ENCODE measurements at places on chromosomes 3 and 15.

DNA sequence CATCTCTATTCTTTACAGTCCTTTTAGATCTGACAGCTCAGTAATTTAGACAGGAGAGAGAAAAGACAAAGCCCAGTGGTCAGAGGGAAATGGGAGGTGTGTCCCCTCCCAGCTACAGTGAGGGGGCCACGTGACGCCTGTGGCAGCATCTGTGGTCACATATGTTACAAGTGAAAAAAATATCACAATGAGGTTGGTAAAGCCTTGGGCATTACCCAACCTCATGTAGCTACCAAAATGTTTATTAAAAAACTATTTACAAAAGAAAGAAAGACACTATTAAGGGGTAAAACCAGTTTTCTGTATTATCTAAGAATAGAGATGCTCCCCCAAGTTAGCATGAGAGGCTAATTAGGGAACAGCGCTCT, 42.9 kb upstream of the PLCL2 start:
- peak; percentile 80 for DNase-seq

- DNase-seq, result peak; percentile 55
These were observed 88.1 kb upstream of the THRB start for GRCh38 chr3:24582431-24583403.

GRCh38 chr3:17742102-17742879, at the start of gene TBC1D5:
Gene TBC1D5, minus strand, starts transcription at chr3:17742631. Its CDS starts 234,061 bp downstream, at chr3:17508570.
- DNase-seq, result peak; percentile 98

DNA sequence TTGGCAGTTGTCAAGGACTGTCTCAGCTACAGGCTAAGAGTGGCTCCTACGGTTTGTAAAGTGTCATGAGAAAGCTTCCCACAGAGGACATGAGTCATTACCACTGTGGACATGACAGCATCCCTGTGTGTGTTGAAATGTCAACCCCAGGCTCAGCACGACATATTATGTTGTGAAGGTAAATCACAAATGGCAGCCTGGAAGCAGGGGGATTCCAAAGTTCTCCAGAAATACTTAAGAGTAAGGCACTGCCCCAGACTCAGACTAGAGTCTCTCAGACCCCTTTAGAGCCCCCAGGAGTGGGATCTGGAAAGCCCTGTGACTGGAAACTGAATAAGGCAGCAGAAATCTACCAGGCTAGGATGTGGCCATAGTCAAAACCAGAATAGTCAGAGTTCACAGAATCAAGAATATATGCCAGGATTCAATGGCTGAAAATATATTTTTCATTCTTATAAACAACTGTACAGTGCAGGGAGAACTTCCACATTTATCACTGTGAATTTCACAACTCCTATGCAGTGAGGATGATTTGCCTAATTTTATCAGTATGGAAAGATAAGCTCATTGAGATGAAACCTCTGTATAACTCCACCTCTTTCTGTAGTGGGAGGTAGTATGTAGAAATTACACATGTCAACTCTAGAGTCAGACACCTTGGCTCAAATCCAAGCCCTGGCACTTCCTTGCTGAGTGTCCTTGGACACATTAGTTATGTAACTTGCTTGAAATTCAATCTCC, 237.1 kb upstream of the CFAP20DC start:
- peak; percentile 65 for DNase-seq

- no peak for DNase-seq
These were observed 66.1 kb downstream of the TPRA1 start for GRCh38 chr3:127524296-127524896.

GRCh38 chr3:137047240-137047639, 89.5 kb downstream of the IL20RB start:
- no peak for DNase-seq

DNA sequence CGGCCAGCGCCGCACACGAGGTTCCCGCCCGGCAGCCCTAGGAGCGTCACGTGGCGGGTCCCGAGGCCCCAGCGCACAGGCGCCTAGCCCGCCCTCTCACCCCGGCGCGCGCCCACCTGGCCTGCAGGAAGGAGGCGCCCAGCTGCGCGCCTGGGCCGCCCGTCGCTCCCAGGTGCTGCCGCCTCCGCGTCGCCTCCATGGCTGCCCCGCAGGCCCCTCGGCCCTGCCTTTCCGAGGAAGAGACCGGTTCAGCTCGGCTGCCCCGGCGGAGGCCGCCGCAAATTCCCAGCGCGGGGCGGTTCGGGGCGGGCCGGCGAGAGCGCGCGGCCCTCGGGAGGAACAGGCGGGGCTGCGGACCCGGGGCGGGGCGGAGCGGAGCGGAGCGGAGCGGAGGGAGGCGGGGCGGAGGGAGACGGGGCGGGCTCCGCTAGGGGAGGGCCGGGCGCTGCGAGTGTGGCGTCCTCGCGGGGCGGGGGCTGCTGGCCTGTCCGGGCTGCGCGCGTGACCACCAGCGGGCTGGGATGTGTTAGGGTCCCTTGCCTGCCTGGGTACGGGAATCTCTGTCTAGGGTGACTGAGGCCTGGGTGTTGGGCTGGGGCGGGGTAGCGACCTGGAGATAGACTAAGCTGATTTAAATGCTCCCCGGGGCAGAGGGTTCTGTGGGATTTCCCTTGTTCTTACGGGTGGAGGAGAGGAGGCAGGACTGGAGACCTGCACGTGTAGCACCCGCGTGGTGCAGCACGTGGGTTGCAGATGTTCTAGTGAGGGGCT, at the start of gene CLN6:
CLN6 (minus strand) TSS at position 343 of the 771 bp plus-strand sequence; CDS start at position 199, 144 bp downstream.
- peak; percentile 88 for DNase-seq

DNA sequence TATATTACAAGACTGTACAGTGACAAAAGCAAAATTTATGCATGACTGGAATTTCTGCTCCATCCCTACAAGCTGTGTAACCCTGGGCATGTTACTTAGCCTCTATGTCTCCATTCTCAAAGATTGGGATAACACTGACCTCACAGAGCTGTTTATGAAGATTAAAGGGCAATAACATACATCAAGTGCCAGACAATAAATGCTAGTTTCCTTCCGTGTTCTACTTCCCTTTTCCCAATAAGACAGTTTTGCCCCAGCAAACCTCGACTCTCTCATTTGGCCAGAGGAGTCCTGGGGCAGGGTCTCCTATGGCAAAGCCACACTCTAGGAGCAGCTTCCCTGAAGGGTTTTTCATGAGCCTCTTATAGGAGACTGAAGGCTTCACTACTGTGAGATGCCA, 7.5 kb downstream of the HEXA start:
- DNase-seq, result no peak

DNA sequence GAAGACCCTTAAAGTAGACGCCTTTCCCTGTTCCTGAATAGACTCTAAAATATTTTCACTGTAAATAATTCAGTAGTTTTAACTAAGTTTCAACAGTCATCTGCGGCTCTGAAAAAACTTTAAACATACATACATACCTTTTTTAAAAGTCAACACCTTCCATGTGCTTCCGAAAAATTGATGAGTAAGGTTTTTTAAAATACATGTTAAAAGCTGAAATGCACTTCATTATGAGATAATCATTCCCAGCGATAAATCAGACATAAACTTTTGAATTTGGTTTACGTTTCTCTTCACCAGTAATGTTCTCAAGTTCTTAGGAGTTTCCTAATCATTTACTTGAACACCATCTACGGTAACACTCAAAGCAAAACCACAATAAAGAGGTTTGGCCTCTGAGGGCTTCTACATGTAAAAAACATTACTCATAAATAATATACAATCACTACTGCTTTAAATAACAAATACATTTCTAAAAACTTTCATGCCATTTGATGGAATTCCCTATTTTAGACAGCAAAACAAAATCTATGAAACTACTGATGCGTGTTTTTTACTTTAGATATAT, 403.5 kb downstream of the SHQ1 start:
- DNase-seq, result peak; percentile 62

- DNase-seq, result no peak
These were observed 140.1 kb downstream of the IL20RB start for GRCh38 chr3:137097852-137098251.

- no peak for DNase-seq
These were observed 185.2 kb downstream of the CPNE4 start for GRCh38 chr3:131849616-131850015.

GRCh38 chr3:111366515-111366914, 175.5 kb upstream of the CD96 start:
- DNase-seq, result no peak

- no peak for DNase-seq
These were observed 19.7 kb upstream of the PSMD6 start for GRCh38 chr3:64042952-64043351.

DNA sequence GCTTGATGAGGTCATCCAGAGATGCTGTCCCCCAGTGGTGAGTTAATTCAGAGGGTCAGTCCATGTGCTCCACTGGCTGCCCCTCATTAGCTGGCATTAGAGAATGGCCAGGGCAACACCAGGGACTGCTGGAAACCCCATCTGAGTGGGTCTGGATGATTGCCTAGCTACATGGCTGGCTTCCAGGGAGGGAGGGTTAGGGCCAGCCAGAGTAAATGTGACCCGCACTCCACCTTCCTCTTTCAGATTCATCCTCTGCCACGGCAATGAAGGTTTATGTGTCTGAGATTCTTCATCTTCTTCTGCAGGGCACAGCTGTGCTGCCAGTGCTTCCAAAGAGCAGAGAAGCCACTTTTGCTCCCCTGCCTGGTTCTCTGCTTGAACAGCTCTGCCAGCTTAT, 391.9 kb downstream of the OCA2 start:
- DNase-seq, result no peak

DNA sequence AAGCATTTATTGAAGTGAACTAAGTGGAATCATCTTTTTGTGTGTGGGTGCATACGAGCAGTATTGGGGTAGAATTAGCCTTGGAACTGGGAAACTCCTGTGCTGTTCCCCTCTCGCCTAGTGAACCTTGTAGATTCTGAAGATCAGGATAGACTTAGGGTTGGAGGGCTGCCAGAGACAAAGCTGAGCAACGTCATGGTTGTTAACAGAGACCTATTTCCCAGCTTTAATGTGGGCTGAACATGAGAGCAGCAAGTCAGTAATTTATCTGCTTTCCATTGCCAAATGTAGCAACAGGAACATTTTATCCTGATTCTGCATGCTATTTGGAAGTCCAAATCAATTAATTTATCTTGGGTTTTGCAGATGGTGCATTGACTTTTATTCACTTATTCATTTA, 246.6 kb downstream of the IL20RB start:
- no peak for DNase-seq

Data from hematopoietic multipotent progenitor cell treated with erythropoietin and hydrocortisone succinate and interleukin-3 and kit ligand, for 6 days (in vitro differentiated cells).